NCI-H187 treated with DMSO at 0.1 percent for 48 hours (cell line): ENCODE measurements at places on chromosomes 12 and 14.

DNA sequence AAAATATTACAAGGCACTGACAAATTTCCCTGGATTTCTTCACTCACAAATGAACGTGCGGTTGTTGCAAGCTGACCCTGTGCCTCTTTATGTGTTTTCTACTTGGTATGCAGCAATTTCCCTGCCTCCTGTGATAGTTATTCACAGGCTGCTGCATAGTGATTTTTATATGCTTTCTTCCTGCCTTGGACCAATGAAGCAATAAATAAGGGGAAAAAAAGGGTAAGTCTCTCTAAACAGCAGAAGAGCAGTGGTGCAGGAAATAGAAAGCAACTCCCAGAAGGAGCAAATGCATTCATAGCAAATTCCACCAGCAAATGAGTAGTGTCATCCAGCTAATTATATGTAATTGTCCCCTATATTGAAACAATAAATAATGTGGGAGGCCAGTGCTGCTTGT, 737.9 kb downstream of the GALC start:
- DNase-seq = no peak

DNA sequence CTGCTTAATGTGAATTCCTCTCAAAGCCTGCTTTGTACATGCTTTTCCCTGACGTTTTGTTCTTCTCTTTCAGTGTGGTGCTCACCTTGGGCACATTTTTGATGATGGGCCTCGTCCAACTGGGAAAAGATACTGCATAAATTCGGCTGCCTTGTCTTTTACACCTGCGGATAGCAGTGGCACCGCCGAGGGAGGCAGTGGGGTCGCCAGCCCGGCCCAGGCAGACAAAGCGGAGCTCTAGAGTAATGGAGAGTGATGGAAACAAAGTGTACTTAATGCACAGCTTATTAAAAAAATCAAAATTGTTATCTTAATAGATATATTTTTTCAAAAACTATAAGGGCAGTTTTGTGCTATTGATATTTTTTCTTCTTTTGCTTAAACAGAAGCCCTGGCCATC, 184.6 kb downstream of the MSRB3 start:
- no peak for DNase-seq

- DNase-seq = no peak
Observed at GRCh38 chr14:102103062-102103695, 16.3 kb upstream of the HSP90AA1 start.

GRCh38 chr14:22748631-22749068, 17.8 kb upstream of the OXA1L start:
- no peak for DNase-seq

DNA sequence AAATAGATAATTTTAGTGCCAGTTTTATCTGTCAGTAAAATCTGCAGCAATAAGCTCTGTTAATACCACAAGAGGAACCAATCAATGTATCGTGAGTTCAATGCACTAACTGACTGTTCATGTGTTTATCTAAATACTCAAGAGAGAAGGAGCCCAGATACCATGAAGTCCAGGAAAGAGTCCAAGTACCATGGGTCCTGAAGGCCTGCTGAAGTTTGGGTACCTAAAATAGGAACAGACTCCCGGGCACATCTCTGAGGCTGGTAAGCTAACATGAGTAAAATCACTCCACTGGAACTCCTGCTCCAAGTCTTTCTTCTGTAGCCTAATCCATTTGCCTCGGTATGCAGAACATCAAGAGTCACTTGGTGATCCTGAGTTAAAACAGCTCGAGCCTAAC, 71.1 kb downstream of the PRKD1 start:
- DNase-seq = no peak

DNA sequence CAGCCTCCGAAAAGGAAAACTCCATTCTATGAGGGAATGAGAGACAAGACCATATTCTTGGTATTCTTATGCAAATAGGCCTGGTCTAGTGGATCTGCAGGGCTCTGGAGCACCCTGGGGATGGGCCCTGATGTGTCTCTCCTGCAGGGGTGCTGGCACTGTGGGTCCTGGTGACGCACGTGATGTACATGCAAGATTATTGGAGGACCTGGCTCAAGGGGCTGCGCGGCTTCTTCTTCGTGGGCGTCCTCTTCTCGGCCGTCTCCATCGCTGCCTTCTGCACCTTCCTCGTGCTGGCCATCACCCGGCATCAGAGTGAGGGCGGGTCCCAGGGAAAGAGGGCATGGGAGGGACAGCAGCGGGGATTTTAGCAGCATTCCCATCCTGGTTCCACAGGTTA, 5.8 kb downstream of the SLC48A1 start:
- DNase-seq = no peak

- DNase-seq = no peak
Observed at GRCh38 chr12:123062681-123063486, 82.4 kb downstream of the ARL6IP4 start.
